ENCODE measurements at places on chromosomes 7 and 10. TPM values are rescaled to one million over a fixed set of nuclear protein-coding genes. Genes with fewer than 3 reads are reported as not detected.

DNA sequence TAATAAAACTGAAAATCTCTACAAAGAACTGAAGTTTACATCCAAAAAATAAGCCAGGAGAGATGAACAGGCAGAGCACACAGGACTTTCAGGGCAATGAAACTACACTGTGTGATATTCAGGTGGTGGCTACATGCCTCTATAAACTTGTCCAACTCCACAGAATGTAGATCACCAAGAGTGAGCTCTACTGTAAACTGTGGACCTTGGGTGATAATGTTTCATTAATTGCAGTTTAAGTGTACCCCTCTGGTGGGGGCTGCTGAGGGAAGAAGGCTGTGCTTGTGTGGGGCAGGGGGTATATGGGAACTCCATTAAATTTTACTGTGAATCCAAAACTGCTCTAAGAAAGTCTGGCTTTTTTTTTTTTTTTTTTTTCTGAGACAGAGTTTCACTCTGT is 22.7 kb downstream of the YWHAG start:
- DNase-seq, result no peak

- no peak for DNase-seq
Measured at GRCh38 chr7:75813781-75814236, at the start of gene CCL24. Gene CCL24, minus strand, starts transcription at chr7:75813806. Its CDS starts 91 bp downstream, at chr7:75813715.

GRCh38 chr10:43682956-43683355 is 34.3 kb upstream of the ZNF32 start:
- DNase-seq, result no peak

- no peak for DNase-seq
Measured at GRCh38 chr7:4739528-4739992, 35.9 kb upstream of the AP5Z1 start.

- no peak for DNase-seq
Measured at GRCh38 chr7:108066486-108066885, 63.5 kb upstream of the LAMB1 start.

DNA sequence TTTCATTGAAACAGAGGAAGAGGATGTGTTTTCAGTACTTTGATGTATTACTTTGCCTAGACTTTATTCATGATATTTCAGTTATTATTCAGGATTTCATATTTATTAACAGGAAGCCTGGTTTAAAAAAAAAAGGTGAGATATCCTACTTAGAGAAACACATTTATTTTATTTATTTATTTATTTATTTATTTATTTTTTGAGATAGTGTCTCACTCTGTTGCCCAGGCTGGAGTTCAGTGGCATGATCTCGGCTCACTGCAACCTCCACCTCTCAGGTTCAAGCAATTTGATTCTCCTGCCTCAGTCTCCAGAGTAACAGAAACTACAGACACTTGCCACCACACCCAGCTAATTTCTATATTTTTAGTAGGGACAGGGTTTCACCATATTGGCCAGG is 24.5 kb downstream of the TRDMT1 start:
- no peak for DNase-seq

GRCh38 chr10:17683541-17683940 is 39.6 kb downstream of the STAM start:
- DNase-seq, result no peak

DNA sequence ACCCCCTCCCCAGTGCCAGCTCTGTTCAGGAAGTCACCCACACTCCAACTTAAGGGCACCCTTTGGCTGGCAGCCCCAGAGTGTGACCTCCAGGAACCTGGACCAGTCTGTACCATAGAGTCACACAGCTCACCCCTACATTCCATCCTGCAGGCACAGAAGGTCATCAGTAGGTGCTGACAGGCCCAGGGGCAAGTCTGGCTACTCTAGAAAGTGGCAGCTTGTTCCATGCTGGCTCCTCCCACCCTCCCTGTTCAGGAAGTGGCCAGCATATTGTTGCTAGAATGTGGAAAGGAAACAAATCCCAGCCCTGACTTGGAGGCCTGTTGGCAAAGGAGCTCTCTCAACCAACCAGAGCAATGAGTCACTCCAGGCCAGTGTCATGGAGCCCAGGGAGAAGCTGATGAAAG is 3.2 kb upstream of the NCOA4 start:
- DNase-seq, result no peak

DNA sequence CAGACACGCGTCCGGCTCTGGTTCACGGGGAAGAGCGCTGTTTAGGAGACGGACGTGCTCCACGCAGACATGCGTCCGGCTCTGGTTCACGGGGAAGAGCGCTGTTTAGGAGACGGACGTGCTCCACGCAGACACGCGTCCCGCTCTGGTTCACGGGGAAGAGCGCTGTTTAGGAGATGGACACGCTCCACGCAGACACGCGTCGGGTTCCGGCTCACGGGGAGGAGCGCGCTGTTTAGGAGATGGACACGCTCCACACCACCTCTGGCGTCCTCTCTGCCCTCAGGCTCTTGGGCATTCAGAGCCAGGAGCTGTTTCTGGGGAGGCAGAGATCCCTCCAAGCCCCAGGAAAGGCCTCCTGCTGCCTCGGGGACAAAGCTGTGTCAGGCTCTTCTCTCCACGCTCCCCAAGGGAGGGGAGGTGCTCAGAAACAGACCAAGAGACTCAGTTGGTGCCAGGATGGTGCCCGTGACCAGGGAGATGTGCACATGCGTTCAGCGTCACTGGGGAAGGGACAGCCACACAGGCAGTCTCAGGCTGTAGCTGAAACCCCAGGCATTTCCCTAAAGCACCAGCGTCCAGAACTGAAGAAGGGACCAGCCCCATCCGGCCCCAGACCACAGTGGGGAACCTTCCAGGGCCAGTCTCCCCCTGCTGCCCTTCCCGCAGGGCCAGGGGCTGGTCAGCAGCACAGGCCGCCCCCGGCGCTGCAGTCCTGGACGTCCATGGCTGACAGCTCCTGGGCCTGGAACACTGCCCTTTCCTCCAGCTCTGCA is 175.6 kb downstream of the ELFN1 start:
- DNase-seq, result no peak

DNA sequence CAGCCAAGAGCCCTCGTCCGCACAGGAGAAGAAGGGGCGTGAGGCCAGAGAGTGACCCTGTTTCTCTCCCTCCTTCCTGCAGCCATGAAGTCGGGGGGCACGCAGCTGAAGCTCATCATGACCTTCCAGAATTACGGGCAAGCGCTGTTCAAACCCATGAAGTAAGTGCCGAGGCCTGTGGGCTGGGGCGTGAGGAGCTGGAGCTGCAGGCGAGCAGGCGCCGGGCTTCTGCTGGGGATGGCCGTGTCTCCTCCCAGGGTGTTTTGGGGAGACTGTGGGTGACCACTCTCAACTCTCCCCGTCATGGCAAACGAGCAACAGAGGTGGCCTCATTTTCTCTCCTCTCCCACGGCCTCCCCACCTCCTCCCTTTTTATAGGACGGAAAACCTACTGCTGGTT is 16.4 kb downstream of the FAM20C start:
- no peak for DNase-seq

DNA sequence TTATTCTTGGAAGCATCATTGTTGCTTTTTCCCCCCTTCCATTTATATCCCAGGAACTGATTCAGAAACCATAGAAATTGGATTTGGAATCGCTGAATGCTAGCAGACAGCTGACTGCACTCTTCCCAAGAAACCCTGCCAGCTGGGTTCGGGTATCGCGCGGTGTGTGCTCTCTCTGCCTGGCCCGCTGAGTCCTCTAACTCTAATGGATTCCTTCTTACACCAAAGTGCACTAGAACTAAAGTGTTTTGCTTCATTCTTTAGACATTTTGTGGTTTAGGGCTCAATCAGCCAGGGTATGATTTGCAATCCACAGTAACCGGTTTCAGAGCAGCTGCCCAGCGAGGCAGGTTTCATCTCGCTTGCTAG is 92.2 kb downstream of the EGFR start:
- no peak for DNase-seq

DNA sequence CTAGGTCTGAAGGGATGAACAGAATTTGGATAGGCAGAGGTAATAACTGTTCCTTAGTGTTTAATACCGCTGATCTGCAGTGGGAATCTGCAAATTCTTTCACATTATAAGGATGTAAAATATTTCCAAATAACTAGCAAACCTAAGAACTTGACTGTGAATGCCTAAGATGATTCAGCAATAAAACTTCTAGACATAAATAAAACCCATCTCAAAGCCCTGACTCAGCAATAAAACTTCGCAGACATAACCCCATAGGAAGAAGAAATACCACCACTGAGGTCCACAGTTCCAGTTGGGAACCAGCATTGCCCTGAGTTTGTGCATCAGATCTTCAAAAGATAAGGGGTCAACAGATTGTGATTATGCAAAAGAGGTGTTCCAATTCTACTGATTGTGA is 354.2 kb downstream of the GFRA1 start:
- DNase-seq, result no peak

DNA sequence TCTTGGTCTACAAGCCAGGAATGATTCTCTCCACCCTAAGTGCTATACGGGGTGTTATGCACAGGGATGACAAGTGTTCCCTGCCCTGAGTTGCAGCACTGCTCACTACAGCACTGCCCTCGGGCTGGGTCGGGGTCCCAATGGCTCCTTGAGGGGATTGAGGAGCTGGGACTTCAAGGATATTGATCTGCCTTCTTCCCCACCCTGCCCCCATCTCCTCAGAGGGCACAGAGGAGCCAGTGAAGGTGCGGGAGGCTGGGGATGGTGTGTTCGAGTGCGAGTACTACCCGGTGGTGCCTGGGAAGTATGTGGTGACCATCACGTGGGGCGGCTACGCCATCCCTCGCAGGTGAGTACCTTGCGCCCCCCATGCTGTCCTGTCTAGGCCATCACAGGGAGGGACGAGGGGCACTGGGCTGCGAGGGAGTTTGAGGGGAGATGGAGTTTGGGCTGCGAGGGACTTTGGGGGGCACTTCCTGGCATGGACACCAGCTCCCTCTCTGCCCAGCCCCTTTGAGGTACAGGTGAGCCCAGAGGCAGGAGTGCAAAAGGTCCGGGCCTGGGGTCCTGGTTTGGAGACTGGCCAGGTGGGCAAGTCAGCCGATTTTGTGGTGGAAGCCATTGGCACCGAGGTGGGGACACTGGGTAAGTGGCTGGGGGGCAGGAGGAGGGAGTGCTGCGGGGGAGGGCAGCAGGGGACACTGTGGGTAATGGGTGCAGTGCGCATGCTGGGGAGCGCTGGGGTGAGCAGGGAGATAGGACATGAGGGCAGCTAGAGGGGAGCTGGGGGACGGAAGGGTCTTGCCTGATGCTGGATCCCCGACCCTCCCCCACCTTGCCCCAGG is 10.3 kb downstream of the FLNC start:
- DNase-seq, result no peak

GRCh38 chr7:77734659-77735421 is 38.6 kb downstream of the RSBN1L start:
- no peak for DNase-seq

- no peak for DNase-seq
Measured at GRCh38 chr7:75983471-75984129, 10.8 kb downstream of the TMEM120A start.

GRCh38 chr7:5510426-5511045 is 86.9 kb upstream of the TNRC18 start:
- no peak for DNase-seq

GRCh38 chr7:139798221-139798620 is 20.4 kb upstream of the HIPK2 start:
- DNase-seq, result no peak

- DNase-seq, result no peak
Measured at GRCh38 chr7:155144371-155144770, 74.2 kb downstream of the HTR5A start.

GRCh38 chr10:63424576-63424975 is 41.2 kb downstream of the JMJD1C start:
- DNase-seq, result no peak

GRCh38 chr7:140723006-140723405 is 26.5 kb downstream of the NDUFB2 start:
- DNase-seq, result peak; percentile 28

GRCh38 chr10:29102636-29103035 is 186.2 kb upstream of the LYZL1 start:
- no peak for DNase-seq

DNA sequence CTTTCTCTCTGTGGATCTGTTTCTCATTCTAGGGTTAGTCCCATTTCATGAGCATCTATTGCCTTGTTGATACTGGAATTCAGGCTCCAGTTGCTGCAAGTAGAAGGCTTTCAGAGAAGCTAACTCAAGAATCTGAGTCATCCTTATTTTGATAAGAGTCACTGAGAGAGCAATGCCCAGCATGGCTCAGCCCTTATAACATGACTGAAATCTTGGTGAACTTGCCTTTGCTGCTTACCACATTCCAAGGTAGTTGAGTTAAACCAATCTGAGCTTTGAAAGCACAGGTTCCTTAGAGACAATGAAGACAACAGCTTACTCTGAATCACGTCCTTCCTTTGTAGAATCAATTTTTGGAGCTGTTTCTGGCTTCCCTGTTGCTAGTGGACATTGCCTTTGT is 53.6 kb upstream of the CHCHD3 start:
- DNase-seq, result no peak

DNA sequence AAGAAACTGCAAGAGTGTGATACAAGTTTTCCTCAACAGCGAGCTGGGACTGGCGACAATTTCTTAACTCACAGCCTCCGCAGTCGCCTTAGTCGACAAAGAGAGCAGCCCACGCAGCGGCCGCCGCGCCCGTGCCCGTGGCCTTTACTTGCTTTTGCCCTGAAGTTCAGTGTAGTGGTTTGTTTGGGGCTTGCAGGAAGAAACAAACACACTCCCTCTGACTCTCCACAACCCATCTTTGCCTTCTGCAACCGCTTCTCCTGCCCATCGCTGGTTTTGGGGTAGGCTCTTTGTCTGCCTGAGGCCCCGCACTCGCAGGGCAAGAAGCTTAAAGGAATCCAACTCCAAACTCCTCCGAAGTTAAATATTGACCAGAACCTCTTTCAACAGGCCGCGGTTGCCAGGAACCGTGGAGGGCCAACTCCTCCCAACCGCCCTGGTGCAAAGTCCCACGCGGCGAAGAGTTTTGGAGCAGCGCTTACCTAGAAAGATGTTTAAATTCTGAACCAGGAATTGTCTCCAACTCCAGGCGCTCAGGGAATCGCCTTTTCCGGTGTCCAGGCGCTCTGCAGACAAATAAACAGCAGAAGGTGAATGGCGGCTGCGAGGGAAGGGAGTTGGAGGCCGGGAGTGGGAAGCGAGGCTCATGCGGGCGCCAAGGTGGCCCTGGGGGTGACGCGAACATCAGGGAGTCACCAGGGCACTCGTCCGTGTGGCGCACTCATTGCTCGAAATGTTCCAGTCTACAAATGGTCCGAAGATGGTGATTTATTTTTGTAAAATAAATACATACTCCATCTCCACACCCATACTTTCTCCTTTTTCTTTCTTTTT is 8.3 kb downstream of the HOXA4 start:
- no peak for DNase-seq

GRCh38 chr10:104056619-104057273 is 28.9 kb downstream of the COL17A1 start:
- no peak for DNase-seq

GRCh38 chr10:339038-339391 is 203.8 kb downstream of the ZMYND11 start:
- DNase-seq, result no peak

The SMARCD3 gene
- total RNA-seq, result 3.1 TPM

The AKR1B1 gene
- total RNA-seq, result 99.7 TPM

The NUDT13 gene
- total RNA-seq, result 0.81 TPM

The CCDC126 gene
- total RNA-seq, result 10.7 TPM

The MYL10 gene
- total RNA-seq, result not detected

The LIPN gene
- not detected for total RNA-seq

The CLEC2L gene
- not detected for total RNA-seq

The HTR5A gene
- total RNA-seq, result not detected

The CADPS2 gene
- not detected for total RNA-seq

The TMEM184A gene
- total RNA-seq, result 0.03 TPM

The NXPH1 gene
- not detected for total RNA-seq
